ENCODE measurements at places on chromosomes 3 and 15.

DNA sequence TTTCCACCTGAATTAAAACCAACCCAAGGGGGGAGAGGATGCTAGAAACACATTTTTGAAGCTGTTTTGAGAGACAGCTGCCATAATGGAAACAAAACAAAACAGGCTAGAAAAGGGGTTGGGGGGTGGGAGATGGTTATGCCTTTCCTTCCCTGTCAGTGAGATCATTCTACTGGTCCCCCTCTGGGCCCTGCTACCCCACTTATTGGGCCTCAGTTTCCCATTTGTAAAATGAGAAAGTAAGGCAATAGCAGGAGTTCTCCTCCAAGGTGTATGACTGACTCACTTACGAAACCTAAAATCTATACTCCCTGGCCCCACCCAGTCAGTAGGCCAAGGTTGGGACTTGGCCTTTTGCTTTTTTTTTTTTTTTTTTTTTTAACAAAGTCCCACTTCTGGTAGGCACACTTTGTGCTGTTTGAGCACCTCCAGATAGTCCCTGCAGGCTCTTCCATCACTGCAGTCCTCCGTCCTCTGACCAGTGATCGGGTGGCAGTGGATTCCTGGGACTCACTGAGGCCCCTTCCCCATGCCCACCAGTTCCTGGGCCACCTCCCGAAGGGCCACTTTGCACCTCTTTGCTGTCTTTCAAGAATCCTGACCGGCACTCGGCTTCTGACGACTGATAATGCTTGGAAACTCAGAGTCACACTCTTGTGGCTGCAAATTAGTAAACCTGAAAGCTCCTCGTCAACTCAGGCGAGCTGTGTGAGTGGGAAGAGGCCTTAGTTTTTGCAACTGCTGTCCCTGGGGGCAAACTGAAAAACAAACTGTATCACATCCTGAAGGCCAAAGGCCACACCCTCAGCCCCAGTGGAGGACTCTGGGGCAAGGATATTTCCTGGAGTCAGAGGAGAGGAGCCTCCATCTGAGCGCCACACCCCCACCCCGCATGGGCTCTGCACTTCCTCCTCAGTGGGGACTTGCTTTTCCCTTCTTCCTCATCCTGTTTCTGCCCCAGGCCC lies 6.7 kb upstream of the PSTPIP1 start:
- peak; percentile 74 for DNase-seq

DNA sequence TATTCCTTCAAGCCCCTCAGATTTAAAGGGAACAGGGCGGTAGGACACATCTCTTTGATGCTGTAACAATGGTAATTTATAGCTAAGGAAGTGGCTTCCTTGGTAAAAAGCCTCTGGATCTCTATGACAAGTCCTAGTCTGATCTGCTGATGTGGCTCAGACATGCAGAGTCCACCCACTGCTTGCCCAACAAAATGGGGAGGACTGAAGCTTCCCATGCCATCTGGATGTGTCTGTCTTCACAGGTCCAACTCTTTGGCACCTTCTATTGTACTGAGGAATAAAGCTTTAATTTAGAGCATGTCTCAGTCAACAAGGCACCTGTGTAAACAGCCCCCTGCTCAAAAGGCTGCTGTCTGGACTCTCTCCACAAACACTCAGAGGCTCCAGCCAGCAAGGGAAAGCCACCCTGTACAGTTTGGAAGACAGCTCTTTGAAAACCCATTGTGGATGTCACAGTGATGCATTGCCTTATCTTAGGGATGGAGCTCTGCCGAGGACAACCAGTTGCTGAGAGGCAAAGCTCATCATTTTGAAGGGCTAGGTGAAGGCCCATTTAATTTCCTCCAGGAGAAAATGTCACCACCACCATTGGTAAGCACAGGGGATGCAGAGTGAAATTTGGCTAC lies 348.6 kb upstream of the GRM7 start:
- no peak for DNase-seq

- no peak for DNase-seq
Observed at GRCh38 chr15:50798684-50799083, 33.2 kb upstream of the SPPL2A start.

- DNase-seq: no peak
Observed at GRCh38 chr3:142077155-142077858, 72.0 kb downstream of the TFDP2 start.

DNA sequence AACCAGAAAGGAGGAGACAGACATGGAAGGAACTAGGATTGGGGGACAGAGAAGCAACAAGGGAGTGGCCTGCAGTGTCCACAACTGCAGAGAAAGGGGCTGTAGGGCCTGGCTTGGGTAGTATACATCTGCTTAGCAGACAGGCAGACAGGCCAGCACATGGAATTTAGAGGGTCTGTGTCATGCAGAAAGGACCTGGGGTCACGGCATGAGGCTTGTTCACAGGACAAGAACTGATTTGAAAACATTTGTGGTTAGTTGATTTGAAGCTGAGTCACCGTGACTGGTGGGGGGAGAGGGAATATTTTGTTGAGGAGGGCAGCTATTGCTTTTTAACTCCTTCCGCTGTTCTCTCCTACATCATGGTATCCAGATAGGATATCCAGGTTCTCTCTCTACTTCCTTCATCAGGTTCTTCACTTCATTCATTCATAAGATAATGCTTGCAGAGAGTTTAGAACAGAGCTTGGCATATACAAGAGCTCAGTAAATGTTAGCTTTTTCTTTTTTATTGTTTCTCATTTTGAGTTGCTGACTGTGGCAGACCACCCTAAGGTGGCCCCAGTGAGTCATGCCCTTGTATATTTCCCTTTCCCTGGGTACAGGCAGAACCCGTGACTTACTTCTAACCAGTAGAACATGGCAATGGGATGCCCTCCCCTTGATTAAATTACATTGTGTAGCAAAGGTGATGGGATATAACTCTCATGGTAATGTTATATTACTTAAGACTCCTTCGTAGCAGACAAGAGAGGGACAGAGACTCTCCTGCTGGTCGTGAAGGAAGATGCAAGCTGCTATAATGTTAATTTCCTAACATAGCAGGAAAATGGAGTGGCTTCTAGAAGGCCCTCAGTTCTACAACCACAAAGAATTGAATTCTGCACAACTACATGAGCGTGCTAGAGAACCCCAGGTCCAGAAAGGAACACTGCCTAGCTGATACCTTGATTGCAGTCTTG lies 95.0 kb upstream of the NMNAT3 start:
- DNase-seq: no peak

GRCh38 chr3:29189328-29189727 lies 91.5 kb upstream of the RBMS3 start:
- no peak for DNase-seq

DNA sequence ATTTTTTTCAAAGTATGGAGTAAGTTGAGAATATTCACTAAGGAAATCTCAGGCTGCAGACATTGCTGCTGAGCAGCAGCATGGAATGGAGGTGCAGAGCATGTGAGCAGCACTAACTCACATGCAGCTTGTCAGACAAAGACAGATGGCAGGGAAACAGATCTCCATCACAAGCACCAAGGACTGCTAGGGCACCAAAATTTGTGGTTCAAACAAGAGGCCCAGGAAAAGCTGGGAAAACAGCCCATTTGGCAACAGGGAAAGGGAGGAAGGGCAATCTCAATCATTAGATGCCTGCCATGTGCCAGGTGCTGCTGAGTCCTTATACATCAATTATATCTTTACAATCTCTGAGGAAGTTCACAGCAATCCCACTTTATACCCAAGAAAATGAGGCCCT lies 47.2 kb upstream of the EIF1B start:
- no peak for DNase-seq

GRCh38 chr3:20225769-20226168 lies 39.8 kb upstream of the SGO1 start:
- no peak for DNase-seq

GRCh38 chr15:67201136-67201535 lies 53.3 kb downstream of the AAGAB start:
- no peak for DNase-seq

GRCh38 chr3:48299746-48300712 lies 33.4 kb downstream of the SPINK8 start:
- no peak for DNase-seq

DNA sequence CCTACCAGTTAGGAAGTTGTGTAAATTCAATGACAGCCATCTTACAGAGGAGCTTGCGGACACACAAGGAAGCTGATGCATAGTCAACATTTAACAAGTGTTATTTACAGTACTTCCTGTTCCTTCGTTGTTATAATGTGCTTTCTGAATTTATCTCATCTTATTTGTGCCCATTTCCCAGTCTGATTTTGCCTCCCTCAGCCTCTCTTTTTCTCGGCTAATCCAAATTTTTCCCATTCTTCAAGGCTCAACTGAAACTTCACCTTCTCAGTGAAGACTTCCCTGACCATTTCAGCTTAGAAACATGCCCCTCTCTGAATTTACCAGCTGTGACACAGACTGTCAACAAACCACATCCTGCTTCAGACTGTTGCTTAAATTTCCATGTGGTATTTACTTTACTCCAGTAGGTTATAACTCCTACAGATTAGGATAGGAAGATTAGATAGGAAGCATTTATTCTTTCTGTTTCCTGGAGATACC lies 55.7 kb upstream of the CP start:
- DNase-seq: no peak
